ENCODE measurements at places on chromosomes 6 and 20. TPM values are rescaled to one million over a fixed set of nuclear protein-coding genes. Genes with fewer than 3 reads are reported as not detected.
A peak's percentile ranks its signal among the peaks of the same experiment; 100 is the strongest.

Gene CLDN20
- not detected for total RNA-seq

- DNase-seq: no peak
Observed at GRCh38 chr6:31473780-31474761, 23.9 kb upstream of the MICB start.

GRCh38 chr6:134315974-134316441 lies 1.9 kb downstream of the SGK1 start:
- DNase-seq: peak; percentile 17

Gene SIRPG
- 45.4 TPM for total RNA-seq

DNA sequence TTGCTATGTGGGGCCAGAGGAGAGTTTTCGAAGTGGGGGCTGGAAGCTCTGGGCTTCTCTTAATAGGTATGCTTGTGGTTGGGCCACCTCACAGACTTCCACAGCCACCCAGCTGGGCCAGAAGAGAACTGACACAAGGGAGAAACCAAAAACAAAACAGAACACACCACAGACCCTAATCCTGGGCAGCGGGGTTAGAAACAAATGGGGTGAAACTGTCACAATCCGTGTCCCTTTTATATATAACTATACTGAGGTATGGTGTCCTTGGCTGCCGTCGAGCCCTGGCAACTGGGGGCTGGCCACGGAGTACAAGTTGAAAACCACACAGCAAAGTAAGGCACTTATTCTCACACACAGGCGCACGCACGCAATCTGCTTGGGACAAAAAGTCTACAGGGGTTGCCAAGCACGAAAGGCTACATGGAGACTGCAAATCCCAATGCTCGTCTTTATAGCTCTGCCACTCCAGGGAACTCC lies 78.3 kb downstream of the TRAM2 start:
- DNase-seq: no peak

Gene ZBTB12
- total RNA-seq: 2.1 TPM

- no peak for DNase-seq
Observed at GRCh38 chr6:132089173-132089572, 138.0 kb upstream of the CCN2 start.

DNA sequence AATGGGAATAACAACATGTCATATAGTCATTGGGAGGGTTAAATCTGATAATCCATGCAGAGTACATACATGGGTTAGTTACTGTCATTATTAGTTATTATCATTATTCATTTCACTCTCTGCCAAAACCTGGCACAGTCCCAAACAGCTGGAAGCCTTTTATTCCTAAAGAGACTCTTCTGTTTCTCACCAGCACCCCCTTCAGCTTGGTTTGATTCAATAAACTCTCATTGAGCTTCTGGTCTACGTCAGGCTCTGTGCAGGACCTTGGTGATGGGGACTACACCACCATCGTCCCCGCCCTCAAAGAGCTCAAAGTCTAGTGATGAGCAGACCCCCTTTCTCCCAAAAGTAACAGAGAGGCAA lies 2.3 kb downstream of the KCNK15 start:
- no peak for DNase-seq
